ENCODE measurements at places on chromosomes 5 and 9.
A peak's percentile ranks its signal among the peaks of the same experiment; 100 is the strongest.

GRCh38 chr5:113236536-113237288 is 198.1 kb downstream of the TSSK1B start:
- DNase-seq = no peak

- no peak for DNase-seq
These were observed 106.3 kb downstream of the MEF2C start for GRCh38 chr5:88776692-88777091.

DNA sequence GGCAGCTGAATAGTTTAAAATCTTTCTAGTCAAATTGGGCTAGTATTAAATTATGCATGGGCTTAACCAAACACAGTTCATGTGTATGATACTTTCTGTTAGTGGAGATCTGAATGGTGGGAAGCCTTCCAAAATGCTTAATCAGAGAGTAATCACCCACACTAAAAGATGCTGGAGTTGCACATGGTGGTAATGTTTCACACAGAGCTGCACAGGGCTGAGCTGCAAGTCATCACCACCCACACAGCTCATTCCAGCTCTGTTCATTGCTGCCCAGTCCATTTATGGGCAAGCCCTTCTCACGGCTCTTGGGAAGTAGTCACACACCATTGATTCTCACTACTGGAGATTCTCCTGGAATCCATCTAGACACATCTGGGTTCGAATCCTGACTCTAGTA is 351.5 kb upstream of the KCNN2 start:
- no peak for DNase-seq

- DNase-seq = no peak
These were observed at the start of gene GABRA1 for GRCh38 chr5:161847941-161848391. Gene GABRA1, plus strand, starts transcription at chr5:161848120. Its CDS starts 2,691 bp downstream, at chr5:161850811.

DNA sequence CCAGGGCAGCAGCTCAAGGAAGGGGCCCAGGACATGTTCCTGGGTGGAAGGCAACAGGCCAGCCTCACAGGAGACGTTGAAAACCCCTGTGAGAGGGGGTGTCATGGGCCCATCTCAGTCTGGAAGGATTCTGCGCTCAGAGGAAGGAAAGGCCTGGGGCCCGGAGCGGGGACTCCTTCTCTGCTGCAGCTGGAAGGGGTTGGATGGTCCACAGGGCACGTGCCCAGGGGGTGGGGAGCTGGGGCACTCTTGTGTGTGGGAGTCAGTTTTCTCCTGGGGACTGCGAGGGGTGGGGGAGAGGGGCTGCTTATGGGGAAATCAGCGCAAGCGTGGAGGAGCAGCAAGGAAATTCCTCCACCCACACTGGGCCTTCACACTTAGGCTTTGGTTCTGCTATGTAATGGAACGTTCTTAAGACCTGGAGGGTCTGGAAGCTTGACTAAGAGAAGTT is 2.9 kb upstream of the LPCAT1 start:
- DNase-seq = no peak

GRCh38 chr5:100520348-100520747 is 14.8 kb upstream of the FAM174A start:
- DNase-seq = no peak

DNA sequence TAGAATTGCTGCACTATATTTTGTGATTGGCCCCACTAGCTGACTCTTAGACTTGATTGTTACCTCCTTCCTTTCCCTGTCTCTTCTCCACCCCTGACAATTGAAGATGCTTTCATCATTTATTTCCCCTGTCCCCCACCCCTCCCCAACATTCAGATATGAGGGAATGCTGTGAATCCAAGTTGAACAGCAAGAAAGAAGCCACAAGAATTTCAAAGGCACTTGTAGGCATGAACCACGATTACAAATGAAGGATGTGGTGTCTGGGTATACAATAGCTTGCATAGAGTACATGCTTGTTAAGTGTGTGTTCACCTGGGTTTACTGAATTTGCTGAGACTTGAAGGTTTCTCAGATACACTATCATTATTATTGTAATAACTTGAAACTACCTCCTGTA is 78.3 kb upstream of the TRIO start:
- no peak for DNase-seq

- peak; percentile 48 for DNase-seq
These were observed 56.2 kb downstream of the DUSP1 start for GRCh38 chr5:172714491-172715420.

DNA sequence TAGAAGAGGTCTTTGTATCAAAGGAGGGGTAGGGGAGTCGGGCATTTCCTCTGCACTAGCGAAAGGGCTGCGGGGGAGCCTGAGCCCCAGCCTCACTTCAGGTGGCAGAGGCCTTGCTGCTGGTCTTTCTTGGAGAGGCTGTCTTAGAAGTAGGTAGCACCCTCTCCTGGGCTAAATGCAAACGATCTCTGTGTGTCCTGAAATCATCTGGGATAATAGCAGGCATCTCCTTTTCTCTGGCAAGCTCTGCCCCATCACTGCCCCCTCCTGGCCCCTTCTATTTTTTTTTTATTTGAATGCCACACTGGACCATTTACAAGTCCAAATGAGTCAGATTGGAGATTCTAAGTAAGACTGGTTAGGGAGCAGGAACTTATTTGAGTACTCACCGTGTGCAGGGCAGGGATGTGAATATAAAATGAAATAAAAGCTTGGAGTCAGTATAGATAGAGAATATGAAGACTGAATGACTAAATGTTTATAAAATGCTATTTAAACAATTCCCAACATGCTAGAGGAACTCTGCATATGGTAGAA is 137.1 kb downstream of the FGF1 start:
- DNase-seq = peak; percentile 62

- no peak for DNase-seq
These were observed 359.1 kb downstream of the ARHGEF28 start for GRCh38 chr5:73985145-73985544.

GRCh38 chr5:137216976-137217598 is 282.0 kb downstream of the SPOCK1 start:
- DNase-seq = no peak

GRCh38 chr9:95522871-95523370 is 6.2 kb upstream of the PTCH1 start:
- DNase-seq = no peak

DNA sequence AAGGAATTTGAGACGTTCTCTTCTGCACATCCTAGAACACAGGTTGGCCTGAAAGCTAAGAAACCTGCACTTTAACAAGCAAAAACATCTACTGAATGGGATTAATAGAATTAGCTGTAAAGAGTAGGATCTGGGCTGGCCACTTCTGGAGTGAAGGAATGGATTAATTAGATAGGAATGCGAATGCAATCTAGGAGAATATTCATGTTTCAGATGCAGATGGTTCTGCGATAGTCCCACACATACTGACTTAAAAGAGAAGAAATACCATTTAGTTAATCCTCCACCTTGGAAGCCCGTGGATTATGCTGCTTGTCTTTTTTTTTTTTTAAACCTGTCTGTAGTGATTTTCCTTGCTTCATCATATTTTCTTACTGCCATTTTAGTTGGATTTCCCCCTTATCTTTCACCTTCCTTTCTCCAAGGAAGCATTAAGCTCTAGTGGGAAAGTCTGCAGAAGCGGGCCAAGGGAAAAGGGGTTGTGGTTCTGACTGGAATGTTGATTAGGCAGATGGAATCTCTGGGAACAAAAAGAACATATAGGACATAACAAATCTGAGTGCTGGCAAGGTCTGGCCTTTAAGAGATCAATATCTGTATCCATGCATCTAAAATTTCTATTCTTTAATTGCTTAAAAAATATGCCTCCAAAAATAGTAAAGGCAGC is 152.4 kb downstream of the ALDH1A1 start:
- DNase-seq = no peak

GRCh38 chr5:122130152-122130551 is 806 bp downstream of the ZNF474 start:
- no peak for DNase-seq

- no peak for DNase-seq
These were observed 89.4 kb upstream of the SH3PXD2B start for GRCh38 chr5:172543484-172544298.

Measured in right lung (tissue), 10 donors.